ENCODE measurements at places on chromosomes 13 and 19. TPM values are rescaled to one million over a fixed set of nuclear protein-coding genes. Genes with fewer than 3 reads are reported as not detected.

DNA sequence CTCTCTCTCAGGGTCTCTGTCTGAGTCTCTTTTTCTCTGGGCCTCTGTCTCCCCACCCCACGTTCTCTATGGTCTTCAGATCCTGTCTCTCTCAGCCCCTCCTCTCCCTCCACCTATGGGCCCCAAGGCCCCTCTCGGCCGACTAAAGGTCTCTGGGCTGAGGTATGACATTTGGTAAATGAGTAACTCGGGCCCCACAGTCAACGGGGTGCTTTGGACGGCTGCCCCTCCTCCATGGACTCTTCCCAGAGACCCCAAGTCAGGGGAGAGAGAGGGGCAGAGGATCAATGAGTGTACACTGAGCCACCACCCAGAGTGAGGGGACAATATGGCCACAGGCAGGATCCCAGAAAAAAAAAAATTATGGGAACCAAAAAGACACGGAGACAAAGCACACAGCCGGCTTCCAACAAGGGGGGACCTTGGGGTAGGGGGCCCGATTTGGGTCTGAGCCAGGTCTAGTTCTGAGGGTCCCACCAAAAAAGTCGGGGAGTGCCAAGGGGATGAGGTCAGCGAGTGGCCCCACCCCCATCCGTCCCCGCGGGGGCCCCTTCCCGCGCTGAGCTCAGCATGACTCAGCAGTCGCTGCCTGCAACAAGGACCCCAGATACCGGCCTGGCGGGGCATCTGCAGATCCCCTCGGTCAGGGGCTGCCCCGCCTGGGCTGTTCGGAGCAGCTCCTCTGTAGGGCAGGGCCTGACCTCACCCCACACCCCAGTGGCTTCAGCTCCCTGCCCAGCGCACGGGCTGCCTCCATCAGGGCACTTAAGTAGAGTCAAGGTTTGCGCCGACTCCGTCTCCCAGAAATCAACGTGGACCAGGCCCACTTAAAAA, 1.5 kb upstream of the FTL start:
- peak; percentile 87 for DNase-seq
- no peaks in the 10 kb centered on the region for H3K27me3 ChIP-seq
- H3K36me3 ChIP-seq = no peaks in the 10 kb centered on the region
- peak overlapping the region; percentile 12 for H3K4me3 ChIP-seq

DNA sequence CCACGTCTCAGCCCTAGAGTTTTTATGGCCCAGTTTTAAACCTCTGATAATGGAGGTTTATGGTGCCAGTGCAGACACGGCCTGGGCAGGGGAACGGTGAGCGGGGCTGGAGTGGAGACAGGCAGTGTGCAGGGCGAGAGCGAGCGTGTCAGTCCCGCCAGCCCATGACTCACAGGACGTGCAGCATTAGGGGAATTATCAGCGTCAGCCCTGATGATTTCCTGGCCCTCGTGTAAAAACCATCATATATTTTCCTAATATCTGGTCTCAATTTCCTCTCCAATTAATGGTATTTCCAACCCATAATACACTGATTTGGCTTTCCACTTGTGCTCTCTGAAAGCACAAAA, 104.6 kb upstream of the VSTM2B start:
- no peaks in the 10 kb centered on the region for H3K36me3 ChIP-seq
- DNase-seq = no peak
- H3K27ac ChIP-seq = no peak overlapping the region
- no peaks in the 10 kb centered on the region for H3K27me3 ChIP-seq
- H3K4me1 ChIP-seq = no peaks in the 10 kb centered on the region

GRCh38 chr13:101575581-101575980, 123.1 kb downstream of the ITGBL1 start:
- H3K36me3 ChIP-seq = no peaks in the 10 kb centered on the region
- H3K4me3 ChIP-seq = no peak overlapping the region
- H3K27ac ChIP-seq = no peak overlapping the region

GRCh38 chr19:35882114-35882832, 13.9 kb downstream of the APLP1 start:
- no peaks in the 10 kb centered on the region for H3K36me3 ChIP-seq
- peaks cover 7% of the 10 kb centered on the region for H3K27me3 ChIP-seq
- H3K4me1 ChIP-seq = no peaks in the 10 kb centered on the region

GRCh38 chr13:29679396-29680053, 84.0 kb upstream of the SLC7A1 start:
- H3K4me3 ChIP-seq = no peak overlapping the region
- H3K36me3 ChIP-seq = no peaks in the 10 kb centered on the region
- no peaks in the 10 kb centered on the region for H3K4me1 ChIP-seq
- H3K27ac ChIP-seq = no peak overlapping the region
- no peaks in the 10 kb centered on the region for H3K27me3 ChIP-seq

DNA sequence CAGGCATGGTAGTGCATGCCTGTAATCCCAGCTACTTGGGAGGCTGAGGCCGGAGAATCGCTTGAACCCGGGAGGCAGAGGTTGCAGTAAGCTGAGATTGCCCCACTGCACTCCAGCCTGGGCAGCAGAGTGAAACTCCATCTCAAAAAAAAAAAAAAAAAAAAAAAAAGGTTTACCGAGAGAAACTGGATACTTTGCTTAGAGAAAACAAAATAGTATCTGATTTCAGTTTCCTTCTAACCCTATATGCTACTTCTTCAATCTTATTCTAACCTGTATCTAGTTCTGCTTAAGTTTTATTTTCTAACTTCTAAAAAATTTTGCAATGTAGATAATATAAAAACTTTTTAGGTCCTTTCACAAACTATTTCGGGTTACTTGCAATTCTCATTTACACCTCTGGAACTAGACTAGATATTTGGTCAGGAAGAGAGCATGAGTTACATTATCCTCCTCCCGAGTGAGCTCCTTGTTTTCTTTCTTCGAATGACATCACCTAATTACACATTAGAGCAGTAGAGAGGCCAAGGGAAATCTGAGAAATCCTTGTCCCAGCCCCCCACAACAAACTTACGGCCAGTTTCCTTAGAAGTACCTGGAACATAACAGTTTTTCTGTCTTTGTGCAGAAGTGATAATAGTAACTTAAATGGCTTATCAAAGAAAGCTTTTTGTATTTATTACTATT, 128.9 kb downstream of the B3GLCT start:
- H3K27ac ChIP-seq = no peak overlapping the region
- DNase-seq = no peak
- H3K36me3 ChIP-seq = no peaks in the 10 kb centered on the region
- no peaks in the 10 kb centered on the region for H3K4me1 ChIP-seq
- H3K4me3 ChIP-seq = no peak overlapping the region
- no peaks in the 10 kb centered on the region for H3K27me3 ChIP-seq

DNA sequence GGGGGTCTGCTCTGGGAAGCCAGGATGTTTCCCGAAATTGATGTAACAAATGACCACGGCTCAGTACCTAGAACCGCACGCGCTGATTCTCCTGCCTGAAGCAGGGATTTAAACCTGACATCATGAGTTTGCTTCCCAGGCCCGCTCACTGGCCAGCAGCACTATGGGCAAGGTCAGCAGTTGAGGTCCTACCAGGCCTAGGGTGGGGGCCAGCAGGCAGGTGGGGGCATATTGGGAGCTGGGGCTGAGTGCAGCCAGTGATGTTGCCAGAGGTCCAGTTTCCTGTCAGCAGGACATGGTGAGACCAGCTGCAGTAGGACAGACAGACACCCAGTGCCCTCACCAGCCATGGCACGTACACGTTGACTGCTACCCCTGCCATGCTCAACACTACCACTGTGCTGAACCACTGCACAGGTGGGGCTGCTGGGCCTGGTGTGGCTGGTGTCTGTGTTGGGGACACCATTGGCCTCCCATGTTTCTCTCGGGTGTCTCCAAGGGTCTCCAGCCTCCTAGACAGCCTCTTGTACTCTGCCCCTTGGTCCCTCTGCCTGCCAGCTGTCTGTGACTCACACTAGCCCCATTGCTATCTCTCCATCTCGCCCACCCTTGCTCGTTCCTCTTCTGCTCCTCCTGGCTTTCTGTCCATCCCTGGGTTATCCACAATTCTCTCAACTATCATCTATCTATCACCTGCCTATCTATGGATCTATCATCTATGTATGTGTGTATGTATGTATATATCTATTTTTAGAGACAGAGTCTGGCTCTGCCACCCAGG, 1.1 kb upstream of the C19orf85 start:
- no peaks in the 10 kb centered on the region for H3K4me1 ChIP-seq
- no peak overlapping the region for H3K4me3 ChIP-seq
- DNase-seq = no peak
- H3K36me3 ChIP-seq = no peaks in the 10 kb centered on the region

DNA sequence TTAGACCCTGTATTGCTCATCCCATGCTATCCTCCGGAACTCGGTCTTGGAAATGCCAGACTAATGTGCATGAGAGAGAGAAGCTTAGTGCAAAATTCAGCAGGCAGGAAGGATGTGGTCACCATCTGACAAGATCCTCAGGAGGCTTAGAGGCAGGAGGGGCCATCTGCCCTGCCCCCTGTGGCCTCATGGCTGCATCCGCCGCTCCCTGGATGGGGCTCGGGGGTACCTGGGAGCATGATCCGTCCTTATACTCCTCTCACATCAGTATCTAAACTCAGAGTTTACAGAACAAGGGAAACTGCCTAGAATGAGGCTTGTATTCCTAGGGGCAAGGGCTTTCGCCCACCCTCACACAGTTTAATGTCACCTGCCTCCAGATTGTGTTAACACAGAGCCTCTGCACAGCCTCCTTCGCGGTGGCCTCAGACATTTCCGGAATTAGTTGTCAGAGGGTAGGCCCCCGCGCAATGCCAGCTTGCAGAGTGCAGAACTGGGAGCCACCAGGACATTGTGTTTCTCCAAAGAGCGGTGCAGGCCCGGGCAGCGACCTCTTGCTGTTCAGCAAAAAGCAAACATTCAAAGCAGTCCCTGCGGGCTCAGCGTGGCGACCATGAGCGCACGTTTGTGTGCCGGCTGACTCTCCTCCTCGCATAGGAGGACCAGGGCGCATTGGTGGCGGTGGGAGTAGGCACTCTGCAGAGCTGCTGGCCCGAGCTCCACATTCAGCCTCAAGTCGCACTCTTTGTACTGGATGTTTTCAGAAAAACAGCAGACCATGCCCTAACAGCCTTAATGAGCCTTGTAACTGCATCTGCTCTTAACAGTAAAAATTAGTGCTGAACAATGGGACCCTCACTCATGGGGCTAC, 39.1 kb downstream of the GPR12 start:
- no peak overlapping the region for H3K4me3 ChIP-seq
- no peaks in the 10 kb centered on the region for H3K27me3 ChIP-seq
- DNase-seq = no peak
- H3K36me3 ChIP-seq = no peaks in the 10 kb centered on the region

DNA sequence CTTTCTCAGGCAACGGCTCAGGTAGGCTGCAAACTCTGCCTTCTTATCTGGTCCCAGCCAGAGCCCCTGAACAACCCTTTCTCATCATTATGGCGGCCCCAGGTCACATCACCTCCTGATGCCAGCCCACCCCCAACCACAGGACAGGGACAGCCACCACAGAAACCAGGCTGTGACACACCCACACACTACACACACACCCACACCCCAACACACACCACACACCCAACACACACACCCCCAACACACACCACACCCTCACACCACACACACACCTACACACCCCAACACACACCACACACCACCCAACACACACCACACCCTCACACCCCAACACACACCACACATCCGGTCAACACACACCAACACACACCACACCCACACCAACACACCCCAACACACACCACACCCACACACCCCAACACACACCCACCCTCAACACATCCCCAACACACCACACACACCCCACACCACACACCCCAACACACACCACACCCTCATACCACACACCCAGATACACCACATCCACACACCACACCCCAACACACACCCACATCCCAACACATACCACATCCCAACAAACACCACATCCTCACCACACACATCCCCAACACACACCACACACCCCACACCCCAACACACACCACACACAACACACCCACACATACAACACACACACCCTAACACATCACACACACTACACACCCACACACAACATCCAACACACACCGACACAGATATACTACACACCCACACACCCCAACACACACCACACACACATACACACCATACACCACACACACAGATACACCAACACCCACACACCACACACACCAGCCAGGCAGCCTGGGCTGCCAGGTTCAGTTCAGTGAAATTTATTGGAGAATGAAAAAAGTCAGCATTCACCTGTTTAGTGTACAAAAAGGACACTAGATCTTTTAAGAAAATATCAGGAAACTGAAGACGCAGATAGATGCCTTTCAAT, 4.2 kb upstream of the ISYNA1 start:
- H3K36me3 ChIP-seq = no peaks in the 10 kb centered on the region
- H3K27ac ChIP-seq = no peak overlapping the region
- no peak for DNase-seq

DNA sequence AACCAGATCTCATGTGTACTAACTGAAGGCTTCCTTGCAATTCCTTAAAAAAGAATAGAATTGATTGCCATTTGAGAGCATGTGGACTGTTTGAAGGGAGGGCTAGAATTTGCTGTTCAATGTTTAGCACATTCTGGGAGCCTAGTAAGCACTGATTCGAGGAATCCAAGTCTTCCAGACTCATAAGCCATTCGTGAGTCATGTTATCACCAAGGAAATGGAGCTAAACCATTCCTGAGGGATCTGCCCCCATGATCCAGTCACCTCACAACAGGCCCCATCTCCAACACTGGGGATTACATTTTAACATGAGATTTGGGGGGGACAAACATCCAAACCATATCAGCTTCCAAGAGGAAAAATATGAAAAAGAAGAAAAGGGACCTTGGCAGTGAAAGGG, 276.4 kb downstream of the KCNRG start:
- no peak overlapping the region for H3K27ac ChIP-seq
- no peak overlapping the region for H3K4me3 ChIP-seq
- no peaks in the 10 kb centered on the region for H3K27me3 ChIP-seq

GRCh38 chr13:62551588-62551987, 1135.9 kb upstream of the PCDH20 start:
- no peak overlapping the region for H3K4me3 ChIP-seq
- H3K4me1 ChIP-seq = no peaks in the 10 kb centered on the region
- H3K27me3 ChIP-seq = no peaks in the 10 kb centered on the region
- no peak overlapping the region for H3K27ac ChIP-seq

DNA sequence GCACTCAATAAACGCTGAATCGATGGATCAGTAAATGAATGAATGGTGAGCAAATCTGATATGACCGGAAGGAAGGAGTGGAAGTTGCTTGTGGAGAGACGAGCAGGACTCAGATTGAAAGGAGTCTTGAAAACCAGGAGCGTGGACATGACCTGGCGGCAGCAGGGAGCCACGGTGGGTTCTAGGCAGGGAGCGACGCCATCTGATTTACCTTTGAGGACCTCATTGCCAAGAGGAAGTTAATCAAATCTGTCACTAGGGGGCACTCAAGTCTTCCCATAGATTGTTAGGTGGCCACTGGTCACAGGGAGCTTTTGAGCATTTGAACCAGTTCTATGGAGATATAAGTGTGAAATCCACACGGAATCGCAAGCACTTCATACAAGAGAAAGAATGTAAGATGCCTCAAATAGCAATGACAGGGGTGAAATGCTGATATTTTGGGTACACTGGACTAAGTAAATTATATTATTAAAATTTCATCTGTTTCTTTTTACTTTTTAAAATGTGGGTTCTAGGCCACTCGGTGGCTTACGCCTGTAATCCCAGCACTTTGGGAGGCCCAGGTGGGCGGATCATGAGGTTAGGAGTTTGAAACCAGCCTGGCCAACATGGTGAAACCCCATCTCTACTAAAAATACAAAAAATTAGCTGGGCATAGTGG, 9.2 kb upstream of the FBN3 start:
- H3K27me3 ChIP-seq = no peaks in the 10 kb centered on the region
- H3K36me3 ChIP-seq = no peaks in the 10 kb centered on the region
- peak; percentile 42 for DNase-seq
- H3K4me3 ChIP-seq = no peak overlapping the region

GRCh38 chr13:21047087-21047486, 14.3 kb downstream of the LATS2 start:
- H3K27me3 ChIP-seq = no peaks in the 10 kb centered on the region
- DNase-seq = no peak
- H3K27ac ChIP-seq = peak overlapping the region; percentile 80
- peaks cover 10% of the 10 kb centered on the region for H3K4me1 ChIP-seq

The CABP5 gene
- total RNA-seq = not detected

The KLF1 gene
- total RNA-seq = 0.77 TPM

The THSD8 gene
- not detected for total RNA-seq

The MYO1F gene
- 5.3 TPM for total RNA-seq
